Muscle of back (tissue), 13 donors: ENCODE measurements at places on chromosomes 12 and 14. TPM values are rescaled to one million over a fixed set of nuclear protein-coding genes. Genes with fewer than 3 reads are reported as not detected.

- no peak for DNase-seq
Measured at GRCh38 chr12:106455111-106455510, 97.6 kb downstream of the POLR3B start.

GRCh38 chr12:116087962-116088361 lies 189.5 kb downstream of the MED13L start:
- DNase-seq = no peak

- DNase-seq = no peak
Measured at GRCh38 chr14:104792945-104793702, 2.4 kb downstream of the AKT1 start.

DNA sequence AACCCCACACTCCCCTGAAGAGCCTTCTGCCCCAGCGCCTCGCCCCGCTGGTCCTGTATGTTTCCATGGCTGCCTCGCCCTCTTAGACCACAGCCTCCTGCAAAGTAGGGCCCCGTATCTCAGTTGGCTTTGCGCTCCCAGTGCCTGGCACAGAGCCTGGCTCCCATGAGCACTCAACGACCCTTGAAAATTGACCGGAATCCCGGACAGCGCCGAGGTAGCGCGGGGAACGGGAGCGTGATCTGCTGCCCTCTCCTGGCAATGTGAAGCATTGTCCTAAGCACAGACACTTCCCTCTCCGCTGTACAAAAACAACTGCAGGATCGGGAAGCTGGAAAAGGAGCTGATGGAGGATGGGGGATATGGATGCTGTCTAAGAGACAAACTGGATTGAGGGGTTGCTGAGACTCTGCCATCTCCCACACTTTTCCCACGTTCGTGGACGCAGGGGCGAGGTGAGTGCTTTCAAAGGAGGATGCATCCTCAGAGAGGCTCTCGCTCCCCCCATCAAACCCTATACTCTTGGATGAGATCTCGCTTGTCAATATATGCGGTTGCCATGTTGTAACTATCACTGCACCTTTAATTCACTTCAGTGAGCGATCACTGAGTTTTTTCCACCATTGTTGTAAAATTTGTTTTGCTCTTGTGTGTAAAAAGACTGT lies 10.7 kb upstream of the FKBP4 start:
- DNase-seq = no peak

GRCh38 chr14:69050240-69051184 lies 71.4 kb upstream of the ACTN1 start:
- no peak for DNase-seq

GRCh38 chr14:33871394-33871793 lies 79.5 kb downstream of the EGLN3 start:
- no peak for DNase-seq

DNA sequence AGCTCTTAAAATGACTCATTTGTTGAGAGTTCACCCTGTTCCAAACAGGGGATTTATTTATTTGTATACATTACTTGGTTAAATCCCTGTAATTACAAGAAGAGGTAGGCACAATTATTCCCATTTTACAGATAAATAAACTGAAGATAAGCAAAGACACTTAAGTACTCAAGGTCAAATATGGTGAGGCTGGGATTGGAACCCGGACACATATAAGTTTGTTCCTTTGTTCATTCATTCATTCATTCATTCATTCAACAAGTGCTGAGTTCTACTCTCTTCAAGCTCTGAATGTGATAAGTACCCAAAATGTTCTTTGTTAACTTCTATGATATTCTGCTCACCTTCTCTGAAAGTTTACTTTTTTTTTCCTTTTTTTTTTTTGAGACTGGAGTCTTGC lies 2.4 kb upstream of the TRIM9 start:
- no peak for DNase-seq

- DNase-seq = no peak
Measured at GRCh38 chr12:126974779-126975178, 1292.2 kb upstream of the TMEM132C start.

- DNase-seq = no peak
Measured at GRCh38 chr14:104282332-104283196, 144.2 kb downstream of the KIF26A start.

DNA sequence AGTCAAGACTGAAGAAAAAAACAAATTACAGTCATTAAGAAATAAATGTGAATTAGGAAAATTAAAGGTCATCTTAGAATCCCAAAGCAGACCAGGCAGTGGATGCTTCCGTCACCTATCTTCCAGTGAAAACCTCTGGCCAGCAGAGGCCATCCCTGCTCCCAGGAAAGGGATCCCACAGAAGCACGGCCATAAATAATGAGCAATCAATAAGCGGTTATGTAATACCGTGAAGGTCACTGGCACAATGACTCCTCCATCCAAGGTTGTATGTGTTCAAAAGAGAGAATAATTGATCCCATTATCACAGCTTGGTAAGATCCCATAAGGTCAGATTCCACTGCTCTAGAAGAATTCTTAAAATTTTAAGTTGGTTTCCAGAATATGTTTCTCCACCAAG lies 85.7 kb downstream of the PPP2R5E start:
- no peak for DNase-seq

GRCh38 chr12:65765436-65765813 lies 58.9 kb upstream of the HMGA2 start:
- DNase-seq = no peak

GRCh38 chr14:78259831-78260230 lies 89.7 kb downstream of the NRXN3 start:
- DNase-seq = no peak

- DNase-seq = no peak
Measured at GRCh38 chr12:109718390-109718789, 4.8 kb downstream of the FAM222A start.

- DNase-seq = no peak
Measured at GRCh38 chr12:128170181-128170580, 96.8 kb upstream of the TMEM132C start.

DNA sequence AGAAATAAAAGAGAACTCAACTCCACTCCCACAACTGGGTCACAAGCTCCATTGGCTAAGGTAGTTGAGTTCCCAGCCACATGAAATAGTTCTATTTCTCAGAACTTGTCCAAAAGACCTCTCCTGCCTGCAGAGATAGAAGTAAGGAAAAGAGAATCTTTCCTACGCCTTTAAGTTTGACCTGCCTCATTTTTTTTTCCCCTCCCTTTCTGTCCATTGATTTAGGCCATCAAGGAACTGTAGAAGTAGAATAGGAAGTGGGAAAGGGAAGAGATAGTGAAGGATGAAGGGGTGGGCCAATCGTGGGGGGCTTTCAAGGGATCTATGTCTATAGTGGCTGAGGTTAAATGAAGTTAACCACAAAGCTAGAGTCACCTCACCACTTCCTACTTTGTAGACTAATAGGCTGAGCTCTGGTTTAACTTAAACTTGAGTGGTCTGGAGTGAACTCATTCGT lies 13.9 kb upstream of the NUDT4 start:
- DNase-seq = no peak

DNA sequence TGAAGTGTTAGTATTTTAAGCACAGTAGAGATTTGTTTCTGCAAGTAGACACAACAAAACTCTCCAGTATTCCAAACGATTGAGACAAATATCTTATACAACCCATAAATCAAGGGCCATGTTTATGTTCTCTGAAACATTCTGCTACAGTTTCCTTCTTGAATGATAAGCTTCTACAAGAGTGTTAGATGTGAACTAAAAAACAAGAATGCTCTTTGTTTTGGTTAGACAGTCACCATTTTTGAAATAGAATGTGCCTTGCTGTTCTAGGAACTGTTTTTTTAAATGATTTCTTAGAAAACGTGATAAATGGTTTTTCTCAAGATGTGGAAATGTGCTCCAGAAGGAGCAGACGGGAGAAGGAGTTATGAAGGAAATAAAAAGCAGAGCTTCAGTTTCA lies 1656.3 kb upstream of the FLRT2 start:
- DNase-seq = no peak

- DNase-seq = no peak
Measured at GRCh38 chr12:26599096-26599695, 233.8 kb downstream of the ITPR2 start.

DNA sequence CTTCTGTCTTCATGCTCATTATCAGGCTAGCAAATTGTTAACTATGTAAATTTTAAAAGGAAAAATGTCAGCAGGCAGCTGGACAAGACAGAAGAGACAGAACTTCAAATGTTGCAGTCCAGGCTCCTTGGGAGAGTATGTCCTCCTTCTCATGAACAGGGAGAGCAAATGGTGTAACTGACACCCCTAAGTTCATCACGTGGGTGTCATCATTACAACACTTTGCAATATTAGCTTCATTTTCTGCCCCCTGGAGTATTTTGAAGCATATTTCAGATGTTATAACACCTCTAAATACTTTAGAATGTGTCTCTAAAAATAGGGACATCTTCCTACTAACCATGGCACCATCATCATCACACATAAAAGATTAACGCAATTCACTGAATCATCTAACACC lies 62.1 kb downstream of the ZNF664 start:
- no peak for DNase-seq

DNA sequence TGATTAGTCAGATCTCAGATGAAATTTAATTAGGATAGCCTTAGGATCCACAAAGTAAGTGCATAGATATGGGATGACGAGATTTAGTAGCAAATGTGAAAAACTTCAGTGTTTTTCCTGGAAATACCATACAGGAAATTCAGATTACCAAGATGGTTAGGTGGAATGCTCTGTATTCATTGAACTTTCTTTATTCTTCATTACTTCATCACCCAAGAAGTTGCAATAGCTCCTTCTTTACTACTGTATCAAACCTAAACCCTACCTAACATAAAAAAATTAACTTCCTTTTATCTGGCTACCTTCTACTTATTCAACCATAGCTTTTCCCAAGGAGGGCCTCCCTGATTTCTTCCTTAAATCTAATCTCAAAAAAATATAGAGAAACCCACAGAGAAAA lies 100.4 kb downstream of the TTC6 start:
- DNase-seq = no peak

GRCh38 chr12:93153321-93153720 lies 224.2 kb upstream of the EEA1 start:
- no peak for DNase-seq

GRCh38 chr12:81809829-81810595 lies 50.9 kb upstream of the PPFIA2 start:
- no peak for DNase-seq

DNA sequence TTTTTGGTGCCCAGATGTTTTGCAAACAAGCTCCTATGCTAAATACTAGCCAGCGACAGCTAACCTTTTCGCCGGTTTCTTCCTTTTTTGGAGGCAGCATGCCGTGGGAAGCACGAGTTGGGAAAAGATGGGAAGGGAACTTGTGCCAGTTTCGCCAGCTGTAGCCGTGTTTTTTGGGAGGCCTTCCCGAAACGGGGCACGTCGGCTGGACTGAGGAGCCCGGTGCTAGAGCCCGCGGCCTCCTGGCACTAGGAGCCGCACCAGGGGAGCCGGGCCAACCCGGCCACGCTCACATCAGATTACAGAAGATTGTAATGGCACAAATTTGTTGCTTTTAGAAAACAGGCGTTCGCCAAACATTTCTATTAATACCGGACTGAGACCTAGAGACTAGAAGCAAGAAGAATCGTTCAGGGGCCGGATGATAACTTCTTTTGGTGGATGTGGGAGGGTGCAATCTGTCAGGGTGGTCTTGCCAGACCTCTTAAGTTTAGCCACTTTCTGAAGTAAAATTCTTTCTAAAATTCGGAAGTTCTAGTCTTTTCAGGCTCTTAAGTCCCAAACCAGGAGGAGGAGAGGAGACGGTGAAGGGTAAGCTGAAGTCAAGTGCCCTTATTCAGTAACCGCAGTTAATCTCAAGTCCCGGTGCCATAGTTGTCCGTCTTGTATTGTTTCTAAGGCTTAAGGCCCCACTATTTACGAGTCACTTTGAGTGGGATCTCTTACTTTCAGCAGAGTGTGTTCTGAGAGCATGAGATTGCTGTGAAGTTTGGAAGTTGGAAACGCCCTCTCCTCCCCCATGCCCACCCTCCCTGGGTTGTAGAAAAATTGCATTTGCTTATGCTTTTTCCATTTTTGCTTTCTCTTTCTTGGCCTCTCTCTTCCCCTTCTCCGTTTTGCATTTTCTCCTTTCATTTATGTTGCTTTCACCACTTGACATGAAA lies 1.3 kb downstream of the RASSF3 start:
- DNase-seq = peak; percentile 38

GRCh38 chr12:25242981-25243679 lies 7.6 kb downstream of the KRAS start:
- no peak for DNase-seq

- DNase-seq = no peak
Measured at GRCh38 chr14:56195704-56196103, 77.5 kb downstream of the PELI2 start.

- DNase-seq = no peak
Measured at GRCh38 chr14:30138567-30138966, 210.9 kb upstream of the PRKD1 start.

- DNase-seq = no peak
Measured at GRCh38 chr14:100654814-100655740, 67.9 kb upstream of the BEGAIN start.

GRCh38 chr12:2648406-2648805 lies 146.4 kb upstream of the FKBP4 start:
- no peak for DNase-seq

SPRYD4 gene
- polyA plus RNA-seq = 3.3 TPM

PLD4 gene
- 5.5 TPM for polyA plus RNA-seq

ACSS3 gene
- 6.9 TPM for polyA plus RNA-seq

SLC4A8 gene
- polyA plus RNA-seq = 1.1 TPM

TSPAN11 gene
- polyA plus RNA-seq = 7.4 TPM

KRT3 gene
- not detected for polyA plus RNA-seq

PSMC1 gene
- 100 TPM for polyA plus RNA-seq

LTBR gene
- 44.4 TPM for polyA plus RNA-seq

DPPA3 gene
- not detected for polyA plus RNA-seq

RESF1 gene
- 30.1 TPM for polyA plus RNA-seq

ACOT6 gene
- polyA plus RNA-seq = 0.20 TPM

C12orf54 gene
- polyA plus RNA-seq = 0.38 TPM

SLC2A14 gene
- 0.11 TPM for polyA plus RNA-seq
